ENCODE measurements at places on chromosomes 4 and X. TPM values are rescaled to one million over a fixed set of nuclear protein-coding genes. Genes with fewer than 3 reads are reported as not detected.
A peak's percentile ranks its signal among the peaks of the same experiment; 100 is the strongest.

- no peak for DNase-seq
Measured at GRCh38 chrX:72305286-72306084, at the start of gene CITED1. Gene CITED1 (minus strand): TSS chrX:72305914. CDS start chrX:72302869, 3,045 bp downstream.

DNA sequence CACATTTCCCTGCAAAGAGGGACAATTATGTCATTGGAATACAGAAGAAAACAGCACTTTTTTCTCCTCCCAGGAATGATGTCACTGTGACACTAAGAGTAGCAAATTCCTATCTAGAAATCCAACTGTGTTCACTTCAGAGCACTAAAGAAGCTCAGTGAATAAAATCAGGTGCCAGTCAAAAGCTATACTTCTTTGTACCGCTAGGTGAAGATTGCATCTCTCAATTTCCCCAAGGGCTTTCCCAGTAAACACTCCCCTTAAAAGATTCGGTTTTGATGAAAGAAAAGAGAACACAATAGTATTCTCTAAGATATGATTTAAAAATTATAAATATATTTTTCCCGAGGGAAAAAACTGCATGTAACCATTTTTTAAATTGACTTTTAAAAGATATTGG lies 104.7 kb upstream of the MID1 start:
- no peak for DNase-seq

DNA sequence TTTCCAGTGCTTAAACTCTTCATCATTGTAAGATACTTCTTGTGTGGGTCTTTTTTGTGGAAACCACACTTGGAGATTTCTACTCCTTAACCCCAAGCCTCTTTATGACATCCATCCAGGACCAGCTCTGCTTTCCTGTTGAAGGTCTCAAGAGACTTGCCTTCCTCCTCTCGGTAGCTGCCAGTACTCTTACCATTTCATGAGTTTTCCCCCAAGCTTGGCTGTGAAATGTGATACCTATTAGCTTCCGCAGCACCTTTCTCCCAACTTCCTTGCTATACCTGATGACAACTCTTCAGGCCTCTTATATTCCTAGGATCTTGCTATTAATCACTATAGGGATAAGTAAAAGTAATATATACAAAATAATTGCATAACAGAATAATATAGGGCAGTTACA lies 1.9 kb upstream of the DCK start:
- DNase-seq, result no peak

DNA sequence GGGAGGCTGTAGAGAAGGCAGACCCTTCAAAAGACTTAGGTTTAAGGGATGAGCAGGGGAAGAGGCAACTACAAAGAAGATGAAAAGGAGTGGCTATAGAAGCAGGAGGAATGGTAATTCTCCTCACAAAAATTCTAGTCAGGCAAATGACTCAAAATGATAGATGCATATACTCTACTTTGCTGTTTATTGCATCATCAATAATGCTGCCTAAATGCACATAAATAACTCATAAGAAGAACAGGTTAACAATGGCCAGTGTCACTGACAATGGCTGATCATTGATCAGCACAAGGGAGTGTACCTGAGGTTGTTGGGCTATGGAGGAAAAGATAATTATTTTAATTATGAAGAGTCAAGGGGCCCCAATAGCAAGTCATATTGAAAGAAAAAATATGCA lies 184.7 kb upstream of the ETNPPL start:
- no peak for DNase-seq

DNA sequence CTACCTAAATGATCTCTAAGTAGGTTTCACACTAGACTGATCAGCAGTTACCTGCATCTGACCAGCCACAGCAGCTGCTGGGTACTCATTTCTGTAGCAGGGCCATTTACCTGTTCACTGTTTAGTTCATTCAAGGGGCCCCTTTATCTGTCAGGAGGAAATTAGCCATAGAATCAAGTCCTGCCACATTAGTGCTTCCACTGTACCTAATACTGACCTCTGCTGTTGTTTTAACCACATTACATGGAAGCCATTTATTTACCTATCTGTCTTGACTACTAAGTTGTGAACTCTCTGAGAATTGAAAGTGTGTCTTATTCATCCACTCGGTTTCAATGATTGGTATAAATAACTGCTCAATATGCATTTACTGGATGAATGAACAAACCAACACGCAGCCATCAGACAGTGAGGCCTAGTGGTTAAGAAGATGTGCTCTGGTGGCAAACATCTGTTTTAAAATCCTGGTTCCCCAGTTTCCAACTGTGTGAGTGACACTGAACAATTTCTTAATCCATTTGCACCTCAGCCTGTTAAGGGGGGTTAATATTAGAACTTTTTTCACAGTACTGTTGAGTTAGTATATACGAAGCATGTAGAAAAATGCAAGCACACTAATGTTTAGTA lies 30.0 kb upstream of the ANXA5 start:
- no peak for DNase-seq

DNA sequence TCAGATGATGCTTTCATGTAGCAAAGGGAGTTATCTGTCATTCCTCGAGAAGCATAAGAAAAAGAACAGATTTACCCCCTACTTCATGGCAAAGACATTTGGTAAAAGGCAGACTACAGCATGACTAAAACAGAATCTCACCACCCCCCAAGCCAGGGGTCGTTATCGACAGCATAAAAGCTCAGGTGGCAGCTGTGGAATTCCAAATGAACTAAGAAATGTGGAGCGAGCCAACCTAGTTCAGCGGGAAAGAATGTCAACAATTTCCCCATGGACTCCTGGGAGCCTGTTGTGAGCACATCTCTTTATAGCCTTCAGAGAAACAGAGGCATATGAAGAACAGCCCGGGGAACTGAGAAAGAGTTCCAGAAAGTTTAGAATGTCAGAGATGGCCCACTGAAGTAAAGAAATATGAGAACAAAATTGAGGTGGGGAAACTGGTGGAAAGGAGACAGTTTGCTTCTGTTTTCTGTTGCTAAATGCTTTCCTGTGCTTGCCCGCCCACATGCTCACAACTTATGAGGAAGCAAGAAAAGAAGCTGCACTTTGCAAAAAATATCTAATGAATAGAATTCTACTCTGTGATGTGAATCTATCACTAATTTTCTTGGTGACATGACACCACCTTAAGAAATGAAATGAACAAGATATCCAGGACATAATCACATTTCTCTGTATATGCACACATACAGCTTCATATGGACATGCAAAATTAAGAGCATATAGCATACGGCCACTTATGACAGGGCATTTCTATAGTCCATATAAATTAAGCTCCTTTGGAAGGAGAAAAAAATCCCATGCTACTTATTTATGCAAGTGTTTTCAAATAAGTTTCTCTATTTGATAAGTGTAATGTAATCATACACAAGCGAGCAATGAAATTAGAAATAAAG lies 135.3 kb upstream of the MID1 start:
- DNase-seq, result no peak

GRCh38 chr4:41145571-41146078 lies 68.7 kb downstream of the APBB2 start:
- no peak for DNase-seq

GRCh38 chrX:3638280-3638873 lies 75.1 kb downstream of the PRKX start:
- DNase-seq, result peak; percentile 16

DNA sequence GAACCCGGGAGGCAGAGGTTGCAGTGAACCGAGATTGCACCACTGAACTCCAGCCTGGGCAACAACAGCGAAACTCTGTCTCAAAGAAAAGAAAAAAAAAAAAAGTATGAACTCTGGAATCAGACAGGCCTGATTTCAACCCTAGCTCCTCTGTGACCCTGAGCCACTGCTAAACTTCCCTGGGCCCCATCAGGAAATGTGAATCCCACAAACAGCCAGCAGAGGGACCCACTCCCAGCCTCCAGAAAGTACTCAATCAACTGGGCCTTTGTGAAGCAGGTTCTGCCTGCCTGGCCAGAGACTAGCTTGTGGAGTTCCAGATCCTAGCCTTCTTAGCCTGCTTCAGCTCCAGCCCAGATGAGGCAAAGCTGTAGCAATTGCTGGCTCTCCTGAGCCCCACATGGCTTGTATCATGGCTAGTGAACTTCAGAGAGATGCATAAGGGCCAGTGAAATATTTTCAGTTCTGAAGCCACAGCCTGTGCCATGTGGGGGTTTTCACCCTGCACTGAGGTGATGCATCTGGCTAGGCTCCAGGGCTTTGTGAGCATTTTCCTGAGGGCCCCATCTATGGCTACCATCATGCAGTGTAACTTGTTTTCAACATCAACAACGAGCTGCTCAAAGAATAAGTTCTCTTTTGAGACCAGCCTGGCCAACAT lies 7.2 kb upstream of the IDS start:
- DNase-seq, result peak; percentile 54

- no peak for DNase-seq
Measured at GRCh38 chr4:131534944-131535645, 1614.0 kb upstream of the PCDH10 start.

- DNase-seq, result no peak
Measured at GRCh38 chr4:48722509-48723446, 57.3 kb downstream of the FRYL start.

- no peak for DNase-seq
Measured at GRCh38 chr4:66955784-66956183, 589.5 kb downstream of the CENPC start.

GRCh38 chr4:31078661-31079060 lies 358.5 kb downstream of the PCDH7 start:
- DNase-seq, result no peak

GRCh38 chrX:47751670-47752069 lies 85.0 kb upstream of the ZNF81 start:
- DNase-seq, result peak; percentile 7

- DNase-seq, result no peak
Measured at GRCh38 chr4:6633091-6633906, 7.2 kb upstream of the MRFAP1 start.

DNA sequence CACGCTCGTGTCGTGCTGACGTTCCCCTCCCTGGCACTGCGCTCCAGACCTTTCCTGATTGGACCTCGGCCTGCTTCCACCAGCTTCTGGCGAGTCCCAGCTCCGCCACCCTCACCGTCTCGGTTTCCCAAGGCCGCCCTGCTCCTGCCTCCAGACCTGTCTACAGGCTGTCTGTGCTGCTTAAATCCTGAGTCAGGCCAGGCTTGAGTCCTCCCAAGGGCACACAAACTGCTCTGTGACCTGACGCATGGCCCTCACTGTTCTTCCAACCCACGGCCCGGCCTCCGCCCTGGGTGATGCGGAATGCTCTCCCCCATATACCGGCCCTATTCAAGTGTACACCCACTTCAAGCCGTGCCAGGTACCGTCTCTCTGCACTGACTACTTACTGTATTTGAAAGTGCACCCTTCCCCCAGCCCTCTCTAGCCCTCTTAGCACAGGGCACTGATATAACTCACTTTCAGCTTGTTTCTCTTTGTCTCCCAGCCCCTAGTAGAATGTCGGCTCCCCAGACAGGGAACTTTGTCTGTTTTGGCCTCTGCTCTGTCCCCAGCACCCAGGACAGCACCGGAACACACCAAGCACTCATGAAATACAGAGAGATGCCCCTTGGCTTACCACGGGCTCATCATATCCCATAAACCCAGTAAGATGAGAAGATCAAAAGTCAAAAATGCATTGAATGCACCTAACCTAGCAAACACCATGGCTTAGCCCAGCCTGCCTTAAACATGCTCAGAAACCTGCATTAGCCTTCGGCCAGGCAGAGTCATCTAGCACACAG lies 63.1 kb upstream of the AFAP1 start:
- no peak for DNase-seq

GRCh38 chrX:56222473-56223000 lies 9.6 kb upstream of the KLF8 start:
- no peak for DNase-seq

- DNase-seq, result no peak
Measured at GRCh38 chr4:112038861-112039260, 106.4 kb upstream of the FAM241A start.

- no peak for DNase-seq
Measured at GRCh38 chr4:76235915-76236314, 15.6 kb upstream of the FAM47E start.

- no peak for DNase-seq
Measured at GRCh38 chr4:140070366-140070765, 83.6 kb downstream of the MAML3 start.

GRCh38 chrX:108331126-108331909 lies 106.9 kb downstream of the COL4A6 start:
- DNase-seq, result no peak

DNA sequence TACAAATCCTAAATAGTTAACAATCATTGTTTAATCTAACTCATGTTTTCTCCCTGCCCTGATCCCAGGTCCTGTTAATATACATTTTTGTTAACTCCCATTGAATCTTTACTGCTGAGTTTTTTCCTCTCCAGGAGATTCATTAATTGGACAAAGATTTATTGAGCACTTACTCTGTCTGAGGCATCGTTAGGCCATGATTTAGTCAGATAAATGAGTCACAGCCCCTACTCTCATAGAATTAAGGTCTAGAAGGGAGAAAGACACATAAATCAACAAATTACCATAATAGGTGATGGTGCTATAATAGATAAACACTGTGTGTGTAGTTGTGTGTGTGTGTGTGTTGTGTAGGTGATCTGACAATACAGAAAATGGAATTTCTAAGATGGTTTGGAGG lies 112.5 kb downstream of the MAPK10 start:
- DNase-seq, result no peak

GRCh38 chrX:153948002-153948466 lies 3.6 kb upstream of the RENBP start:
- no peak for DNase-seq

DNA sequence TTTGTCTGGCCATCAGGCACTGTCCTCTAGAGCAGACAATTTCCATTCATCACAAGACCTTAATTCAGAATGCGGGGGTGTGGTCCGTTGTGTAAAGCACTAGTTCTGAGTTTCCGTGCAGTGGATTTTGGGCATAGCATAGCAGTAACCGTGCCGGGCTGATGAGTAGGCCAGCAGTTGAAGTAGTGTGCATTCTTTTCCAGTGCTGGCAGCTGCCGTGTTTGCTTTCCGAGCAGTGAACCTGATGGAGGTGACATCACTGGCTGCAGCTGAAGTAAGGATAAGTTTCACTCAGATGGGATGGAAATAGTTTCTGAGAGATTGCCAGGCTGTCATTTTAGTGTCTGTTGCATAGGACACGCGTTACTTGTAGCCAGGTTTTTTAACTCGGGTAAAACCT lies 107.0 kb upstream of the STIM2 start:
- DNase-seq, result no peak

DNA sequence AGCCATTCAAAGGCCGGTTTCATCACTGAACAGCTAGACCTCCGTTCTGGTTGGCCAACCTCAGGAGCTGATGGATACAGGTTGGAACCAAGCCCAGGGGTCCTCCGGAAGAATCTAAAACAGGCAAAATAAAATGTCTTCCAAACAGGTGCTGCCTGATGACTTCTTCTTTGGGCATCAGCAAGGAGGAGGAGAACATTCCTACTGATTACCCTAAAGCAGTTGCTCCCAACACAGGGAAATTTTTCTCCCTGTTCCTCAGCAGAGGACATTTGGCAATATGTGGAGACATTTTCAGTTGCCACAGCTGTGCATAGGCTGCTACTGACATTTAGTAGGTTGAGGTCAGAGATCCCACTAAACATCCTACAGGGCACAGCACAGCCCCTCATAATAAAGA lies 319.3 kb upstream of the PPARGC1A start:
- DNase-seq, result no peak

GRCh38 chrX:70001708-70002341 lies 47.9 kb downstream of the AWAT2 start:
- no peak for DNase-seq

F9 gene
- not detected for total RNA-seq

STBD1 gene
- 0.49 TPM for total RNA-seq

YY2 gene
- total RNA-seq, result 2.1 TPM

DUSP9 gene
- total RNA-seq, result not detected

NPY2R gene
- not detected for total RNA-seq

PRDX4 gene
- total RNA-seq, result 9.0 TPM

EIF4E gene
- 75.7 TPM for total RNA-seq

BRS3 gene
- total RNA-seq, result not detected

PF4V1 gene
- total RNA-seq, result not detected

ZNF141 gene
- 66.8 TPM for total RNA-seq

Data from naive thymus-derived CD8-positive, alpha-beta T cell (primary cell).